ENCODE measurements at places on chromosomes 2 and 18.

- DNase-seq, result peak; percentile 35
- H3K27ac ChIP-seq, result peak overlapping the region; percentile 63
- H3K4me1 ChIP-seq, result peaks cover 21% of the 10 kb centered on the region
- peak overlapping the region; percentile 71 for H3K4me3 ChIP-seq
- no peaks in the 10 kb centered on the region for H3K36me3 ChIP-seq
Measured at GRCh38 chr2:170974304-170974993, 45.4 kb downstream of the GORASP2 start.

DNA sequence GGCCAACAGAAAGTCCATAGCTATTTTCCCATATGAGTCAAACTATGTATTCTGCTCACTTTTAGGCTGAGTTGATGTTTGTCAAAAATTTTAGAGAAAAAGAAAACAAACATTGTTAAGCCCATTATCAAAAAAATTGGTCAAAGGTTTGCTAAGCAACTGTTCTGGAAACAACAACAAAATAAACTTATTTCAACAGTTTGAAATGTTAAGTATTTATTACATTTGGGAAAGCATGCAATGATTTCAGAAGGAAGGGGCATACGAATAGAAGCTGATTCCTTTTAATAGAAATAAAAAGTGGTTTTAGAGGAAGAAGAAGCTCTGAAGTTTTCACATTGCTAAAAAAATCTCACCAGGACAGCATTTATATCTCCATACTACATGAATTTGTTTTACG, 1837.5 kb upstream of the CELF4 start:
- H3K27me3 ChIP-seq, result no peaks in the 10 kb centered on the region
- H3K36me3 ChIP-seq, result no peaks in the 10 kb centered on the region
- no peak overlapping the region for H3K27ac ChIP-seq
- H3K4me1 ChIP-seq, result no peaks in the 10 kb centered on the region
- H3K4me3 ChIP-seq, result no peak overlapping the region

- H3K27me3 ChIP-seq, result peaks cover 5% of the 10 kb centered on the region
- 0 out of 2 replicates have a peak overlapping the region, but pooled peaks have one; percentile 21 for H3K27ac ChIP-seq
- DNase-seq, result peak; percentile 40
- peaks cover 11% of the 10 kb centered on the region for H3K36me3 ChIP-seq
- H3K4me1 ChIP-seq, result peaks cover 42% of the 10 kb centered on the region
Measured at GRCh38 chr2:150630587-150631235, 143.2 kb upstream of the RND3 start.

DNA sequence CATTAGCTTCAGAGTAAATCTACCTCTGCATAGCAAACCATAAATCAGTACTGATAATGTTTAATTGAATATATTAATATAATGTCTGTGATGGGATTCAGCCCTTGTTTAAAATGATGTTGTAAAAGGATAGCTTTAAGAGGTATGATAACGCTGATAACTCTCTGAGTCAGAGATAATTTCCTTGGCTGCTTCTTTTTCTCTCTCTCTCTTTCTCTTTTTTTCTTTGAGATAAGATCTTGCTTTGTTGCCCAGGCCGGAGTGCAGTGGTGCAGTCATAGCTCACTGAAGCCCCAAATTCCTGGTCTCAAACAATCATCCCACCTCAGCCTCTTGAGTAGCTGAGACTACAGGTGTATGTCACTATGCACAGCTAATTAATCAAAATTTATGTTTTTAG, 35.7 kb downstream of the CDH7 start:
- DNase-seq, result no peak
- no peaks in the 10 kb centered on the region for H3K36me3 ChIP-seq
- H3K4me1 ChIP-seq, result no peaks in the 10 kb centered on the region
- H3K27ac ChIP-seq, result no peak overlapping the region
- no peak overlapping the region for H3K4me3 ChIP-seq

- no peak overlapping the region for H3K4me3 ChIP-seq
- DNase-seq, result no peak
- peaks cover 24% of the 10 kb centered on the region for H3K36me3 ChIP-seq
- no peak overlapping the region for H3K27ac ChIP-seq
- peaks cover 48% of the 10 kb centered on the region for H3K4me1 ChIP-seq
- H3K27me3 ChIP-seq, result no peaks in the 10 kb centered on the region
Measured at GRCh38 chr2:201401815-201402214, 44.7 kb upstream of the FLACC1 start.

DNA sequence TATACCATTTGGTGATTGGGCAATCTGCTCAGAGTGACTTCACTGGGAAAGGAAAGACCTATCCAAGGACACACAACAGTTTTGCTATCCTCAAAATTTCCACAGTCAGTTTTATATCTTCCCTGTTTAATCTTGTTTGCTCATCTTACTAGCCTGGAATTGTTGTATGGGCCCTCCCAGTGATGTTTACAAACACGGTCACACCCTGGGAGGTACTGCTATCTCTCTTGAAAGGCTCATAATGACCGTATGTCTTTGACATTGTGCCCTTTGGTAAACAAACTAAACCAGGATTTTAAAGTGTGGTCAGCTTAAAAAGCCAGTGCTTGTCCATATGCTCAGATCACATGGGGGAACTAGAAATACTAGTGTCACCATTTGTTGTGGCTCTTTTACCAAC, 277.0 kb downstream of the CDH2 start:
- no peak for DNase-seq
- H3K27me3 ChIP-seq, result no peaks in the 10 kb centered on the region
- H3K27ac ChIP-seq, result no peak overlapping the region

- peaks cover 14% of the 10 kb centered on the region for H3K4me1 ChIP-seq
- no peak for DNase-seq
- H3K4me3 ChIP-seq, result peak overlapping the region; percentile 96
- H3K27ac ChIP-seq, result peak overlapping the region; percentile 86
- no peaks in the 10 kb centered on the region for H3K36me3 ChIP-seq
- peaks cover 1% of the 10 kb centered on the region for H3K27me3 ChIP-seq
Measured at GRCh38 chr2:55269645-55269990, 587 bp upstream of the MTIF2 start.

- peaks cover 45% of the 10 kb centered on the region for H3K36me3 ChIP-seq
- H3K27ac ChIP-seq, result peak overlapping the region; percentile 67
- DNase-seq, result no peak
- peak overlapping the region; percentile 56 for H3K4me3 ChIP-seq
Measured at GRCh38 chr18:55256226-55256928, 297.1 kb upstream of the CCDC68 start.

GRCh38 chr2:1437537-1437936, 24.3 kb downstream of the TPO start:
- H3K4me1 ChIP-seq, result no peaks in the 10 kb centered on the region
- no peaks in the 10 kb centered on the region for H3K36me3 ChIP-seq
- H3K4me3 ChIP-seq, result no peak overlapping the region
- no peak for DNase-seq
- peaks cover 3% of the 10 kb centered on the region for H3K27me3 ChIP-seq
- H3K27ac ChIP-seq, result no peak overlapping the region

- peak overlapping the region; percentile 82 for H3K27ac ChIP-seq
- H3K4me3 ChIP-seq, result peak overlapping the region; percentile 14
- H3K27me3 ChIP-seq, result no peaks in the 10 kb centered on the region
- no peak for DNase-seq
Measured at GRCh38 chr2:226187156-226187555, 612.5 kb downstream of the IRS1 start.

DNA sequence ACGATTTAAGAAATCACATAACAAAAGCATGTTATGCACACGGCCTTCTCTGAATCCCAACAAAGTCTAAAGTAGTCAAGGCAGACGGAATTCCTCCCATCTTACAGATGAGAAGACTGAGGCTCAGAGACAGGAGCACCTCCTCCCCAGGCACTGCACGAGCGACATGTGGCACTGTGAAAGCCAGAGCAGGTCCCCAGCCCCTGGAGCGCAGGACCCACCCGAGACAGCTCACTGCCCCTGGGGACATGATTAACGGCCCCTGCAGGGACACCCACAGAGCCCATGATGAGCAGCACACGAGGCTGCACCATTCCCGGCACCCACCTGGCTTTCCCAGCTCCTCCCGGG, 53.6 kb downstream of the EIPR1 start:
- H3K27me3 ChIP-seq, result peaks cover 2% of the 10 kb centered on the region
- H3K36me3 ChIP-seq, result peaks cover 4% of the 10 kb centered on the region
- no peak for DNase-seq
- H3K4me1 ChIP-seq, result no peaks in the 10 kb centered on the region
- no peak overlapping the region for H3K27ac ChIP-seq
- no peak overlapping the region for H3K4me3 ChIP-seq

- peaks cover 27% of the 10 kb centered on the region for H3K4me1 ChIP-seq
- no peaks in the 10 kb centered on the region for H3K36me3 ChIP-seq
- H3K27me3 ChIP-seq, result no peaks in the 10 kb centered on the region
- no peak overlapping the region for H3K4me3 ChIP-seq
- DNase-seq, result peak; percentile 9
- H3K27ac ChIP-seq, result no peak overlapping the region
Measured at GRCh38 chr2:67050622-67051021, 346.5 kb upstream of the ETAA1 start.

DNA sequence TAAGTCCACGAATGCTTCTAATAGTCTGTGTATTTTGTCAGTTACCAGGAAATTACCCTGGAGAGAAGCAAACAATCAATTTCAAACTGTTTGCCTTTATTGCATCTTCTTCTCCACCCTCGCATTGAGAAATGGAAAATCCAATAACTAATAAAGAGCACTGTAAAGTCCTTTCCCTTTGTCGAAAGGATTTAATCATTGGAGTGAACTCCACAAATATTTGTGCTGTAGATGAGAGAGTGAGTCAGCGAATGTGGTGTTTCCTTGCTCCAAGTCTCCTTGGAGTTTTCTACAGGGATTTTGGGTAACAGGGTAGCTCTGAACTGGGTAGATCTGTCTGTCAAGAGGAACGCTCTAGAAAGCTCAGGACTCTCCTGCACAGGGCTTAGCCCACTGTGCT, 240.2 kb downstream of the KCNS3 start:
- no peak overlapping the region for H3K4me3 ChIP-seq
- H3K27ac ChIP-seq, result no peak overlapping the region
- peaks cover 4% of the 10 kb centered on the region for H3K27me3 ChIP-seq
- DNase-seq, result no peak
- H3K4me1 ChIP-seq, result peaks cover 10% of the 10 kb centered on the region

- no peaks in the 10 kb centered on the region for H3K36me3 ChIP-seq
- no peak for DNase-seq
- H3K4me1 ChIP-seq, result peaks cover 35% of the 10 kb centered on the region
- no peak overlapping the region for H3K27ac ChIP-seq
Measured at GRCh38 chr2:71789556-71790204, 336.3 kb downstream of the DYSF start.

GRCh38 chr2:109280804-109281203, 151.8 kb downstream of the SH3RF3 start:
- H3K36me3 ChIP-seq, result no peaks in the 10 kb centered on the region
- peaks cover 11% of the 10 kb centered on the region for H3K4me1 ChIP-seq
- no peak for DNase-seq
- no peak overlapping the region for H3K27ac ChIP-seq

- H3K4me3 ChIP-seq, result no peak overlapping the region
- H3K36me3 ChIP-seq, result peaks cover 5% of the 10 kb centered on the region
- peaks cover 3% of the 10 kb centered on the region for H3K27me3 ChIP-seq
- H3K4me1 ChIP-seq, result peaks cover 38% of the 10 kb centered on the region
- no peak for DNase-seq
Measured at GRCh38 chr2:238843476-238843875, 4.4 kb upstream of the TWIST2 start.

DNA sequence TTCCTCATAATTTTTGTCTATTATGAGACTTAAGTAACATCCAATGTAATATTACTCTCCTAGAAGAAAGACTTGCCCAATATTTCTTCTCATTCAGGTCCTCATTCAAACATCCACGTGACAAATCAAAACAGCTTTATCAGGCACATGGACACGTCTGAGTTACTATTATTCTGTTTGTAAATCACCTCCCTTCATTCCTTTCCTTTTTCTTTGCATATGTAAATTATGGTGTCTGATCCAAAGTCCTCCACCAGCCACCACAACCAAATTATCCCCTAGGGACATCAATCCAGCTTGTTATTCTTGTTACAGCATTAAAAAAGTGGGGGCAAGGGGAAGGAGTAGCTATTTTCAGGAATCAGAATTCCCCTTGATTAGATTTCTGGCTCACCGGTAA, 7.1 kb downstream of the TMEM163 start:
- no peak overlapping the region for H3K27ac ChIP-seq
- H3K36me3 ChIP-seq, result no peaks in the 10 kb centered on the region
- peaks cover under 1% of the 10 kb centered on the region for H3K4me1 ChIP-seq
- H3K4me3 ChIP-seq, result no peak overlapping the region
- H3K27me3 ChIP-seq, result peaks cover 24% of the 10 kb centered on the region

GRCh38 chr2:166784296-166784946, 103.9 kb upstream of the XIRP2 start:
- H3K4me1 ChIP-seq, result no peaks in the 10 kb centered on the region
- H3K27me3 ChIP-seq, result no peaks in the 10 kb centered on the region
- no peaks in the 10 kb centered on the region for H3K36me3 ChIP-seq
- H3K27ac ChIP-seq, result no peak overlapping the region

GRCh38 chr2:53903011-53903410, 43.2 kb upstream of the GPR75 start:
- H3K27me3 ChIP-seq, result no peaks in the 10 kb centered on the region
- H3K4me3 ChIP-seq, result no peak overlapping the region
- DNase-seq, result no peak
- H3K4me1 ChIP-seq, result peaks cover 3% of the 10 kb centered on the region

DNA sequence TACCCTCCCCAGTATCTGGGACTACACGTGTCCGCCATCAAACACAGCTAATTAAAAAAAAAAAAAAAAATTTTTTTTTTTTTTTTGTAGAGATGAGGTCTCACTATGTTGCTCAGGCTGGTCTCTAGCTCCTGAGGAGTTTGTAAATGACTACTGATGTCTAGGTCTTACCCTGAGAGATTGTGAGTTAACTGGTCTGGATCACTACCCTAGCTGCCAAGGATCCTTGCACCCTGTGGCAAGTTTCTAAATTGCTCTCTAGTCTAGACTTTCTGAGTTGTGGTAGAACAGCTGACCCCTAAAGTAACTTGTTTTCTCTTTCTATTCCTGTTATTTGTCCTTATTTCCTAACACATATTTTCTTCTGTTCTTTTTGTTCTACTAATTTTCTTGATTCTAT, 44.5 kb downstream of the ABHD3 start:
- DNase-seq, result no peak
- H3K4me3 ChIP-seq, result no peak overlapping the region
- H3K4me1 ChIP-seq, result peaks cover 12% of the 10 kb centered on the region
- no peaks in the 10 kb centered on the region for H3K36me3 ChIP-seq
- no peak overlapping the region for H3K27ac ChIP-seq

DNA sequence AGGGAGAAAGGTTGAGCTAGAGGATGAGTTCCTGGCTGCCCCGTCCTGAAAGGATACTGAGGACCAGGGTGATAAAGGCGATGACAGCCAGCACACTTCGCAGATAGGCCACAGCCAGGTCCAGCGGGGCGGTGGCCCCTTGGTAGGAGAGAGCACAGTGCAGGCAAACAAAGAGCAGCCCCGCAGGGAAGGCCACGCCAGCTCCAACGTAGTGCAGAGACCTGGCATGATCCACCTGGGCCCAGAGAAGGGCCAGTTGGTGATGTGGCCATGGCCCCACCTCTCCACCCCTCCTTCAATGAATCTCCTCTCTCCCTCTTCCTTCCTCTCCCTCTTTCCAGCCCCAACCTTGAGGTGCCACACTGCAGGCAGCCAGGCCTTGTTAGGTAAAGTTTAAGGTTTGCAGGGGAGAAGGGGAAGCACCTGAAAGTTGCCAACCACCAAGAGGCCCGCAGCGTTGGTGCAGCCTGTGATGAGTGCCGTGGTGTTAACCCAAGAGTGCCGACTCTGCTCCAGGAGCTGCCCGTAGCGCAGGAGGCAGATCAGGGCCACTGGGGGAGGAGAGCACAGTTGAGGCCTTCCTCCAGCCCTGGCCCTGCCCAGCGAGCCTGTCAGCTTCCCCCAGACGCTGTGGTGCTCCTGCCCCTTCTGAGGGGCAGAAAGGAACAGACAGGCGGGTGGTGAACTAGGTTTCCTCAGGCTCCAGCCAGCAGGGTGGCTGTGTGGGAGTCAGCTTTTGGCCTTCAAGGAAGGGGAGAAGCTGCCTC, 2.8 kb downstream of the TMEM150A start:
- no peak for DNase-seq
- peaks cover 4% of the 10 kb centered on the region for H3K27me3 ChIP-seq
- no peak overlapping the region for H3K27ac ChIP-seq
- H3K4me3 ChIP-seq, result no peak overlapping the region

All from HFFc6 (cell line).